ENCODE measurements at places on chromosomes 2 and 18. TPM values are rescaled to one million over a fixed set of nuclear protein-coding genes. Genes with fewer than 3 reads are reported as not detected.

DNA sequence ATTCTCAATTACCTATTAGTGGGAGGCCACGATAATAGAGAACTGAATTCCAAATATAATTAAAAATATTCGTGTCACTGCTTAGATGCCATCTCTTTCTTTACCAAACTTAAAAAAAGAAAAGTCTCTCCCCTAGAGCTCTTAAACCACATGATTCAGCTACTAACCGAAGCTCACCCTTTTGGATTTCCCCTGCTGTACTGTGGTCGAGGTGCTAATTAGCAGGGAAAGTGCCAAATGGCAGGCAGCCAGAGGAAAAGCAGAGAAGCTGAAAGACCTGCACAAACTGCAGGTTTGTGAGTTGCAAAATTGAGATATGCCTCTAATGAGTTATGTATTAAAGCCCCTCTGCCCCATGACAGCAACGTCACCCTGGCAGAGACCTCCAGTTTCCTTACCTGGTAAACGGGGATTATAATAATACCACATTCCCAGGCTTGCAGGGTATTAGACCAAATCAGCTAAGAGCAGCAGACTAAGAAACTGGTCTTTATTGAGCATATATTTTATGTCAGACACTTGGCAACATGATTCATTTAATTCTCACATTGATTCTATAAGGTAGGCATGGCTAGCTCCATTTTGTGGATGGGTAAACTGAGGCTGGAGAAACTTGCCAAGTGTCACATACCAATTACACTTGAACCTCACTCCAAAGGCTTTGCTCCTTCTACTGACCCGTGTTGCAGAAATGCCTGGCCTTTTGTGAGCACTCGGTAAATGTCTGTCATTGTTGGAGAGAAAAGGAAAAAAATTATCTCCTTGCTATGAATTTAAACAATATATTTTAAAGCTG lies 259.7 kb downstream of the LPIN1 start:
- no peak for DNase-seq
- no peaks in the 10 kb centered on the region for H3K36me3 ChIP-seq
- H3K27me3 ChIP-seq = no peaks in the 10 kb centered on the region
- no peak overlapping the region for H3K4me3 ChIP-seq

- H3K4me1 ChIP-seq = no peaks in the 10 kb centered on the region
- peak overlapping the region; percentile 66 for H3K4me3 ChIP-seq
- no peak for DNase-seq
- peaks cover 34% of the 10 kb centered on the region for H3K27me3 ChIP-seq
- H3K36me3 ChIP-seq = no peaks in the 10 kb centered on the region
Measured at GRCh38 chr2:149329489-149330126, 779 bp upstream of the LYPD6 start.

Gene FSHR
- total RNA-seq = not detected

DNA sequence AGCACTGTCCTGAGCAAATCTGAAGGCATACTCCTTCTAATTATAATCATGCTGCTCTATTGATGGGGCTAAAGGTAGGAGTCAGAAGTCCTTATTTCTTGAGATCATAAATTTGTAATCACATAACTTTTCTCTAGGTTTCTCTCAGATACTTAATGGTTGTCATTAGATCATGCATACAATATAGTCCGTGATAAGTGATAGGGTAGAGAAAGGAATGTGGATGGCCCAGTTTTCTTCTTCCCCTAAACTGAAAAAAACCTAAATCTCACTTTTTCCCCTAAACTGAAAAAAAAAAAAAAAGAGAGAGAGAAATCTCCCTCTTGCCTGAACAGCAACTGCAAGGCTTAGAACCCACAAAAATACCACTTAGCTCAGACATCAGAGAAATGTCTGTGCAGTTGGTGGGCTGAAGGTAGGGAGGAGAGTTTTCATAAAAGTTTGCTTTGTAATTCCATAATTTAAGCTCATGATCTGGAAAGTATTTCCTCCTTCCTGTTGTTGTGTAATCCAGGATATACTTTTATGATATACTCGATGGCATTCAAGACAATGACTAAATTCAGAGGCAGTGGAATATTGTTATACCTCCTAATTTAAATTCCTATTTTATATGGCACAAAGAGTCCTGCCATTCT lies 79.3 kb upstream of the ITPRID2 start:
- H3K4me3 ChIP-seq = no peak overlapping the region
- no peaks in the 10 kb centered on the region for H3K27me3 ChIP-seq
- H3K27ac ChIP-seq = peak overlapping the region; percentile 80
- H3K4me1 ChIP-seq = peaks cover 22% of the 10 kb centered on the region

DNA sequence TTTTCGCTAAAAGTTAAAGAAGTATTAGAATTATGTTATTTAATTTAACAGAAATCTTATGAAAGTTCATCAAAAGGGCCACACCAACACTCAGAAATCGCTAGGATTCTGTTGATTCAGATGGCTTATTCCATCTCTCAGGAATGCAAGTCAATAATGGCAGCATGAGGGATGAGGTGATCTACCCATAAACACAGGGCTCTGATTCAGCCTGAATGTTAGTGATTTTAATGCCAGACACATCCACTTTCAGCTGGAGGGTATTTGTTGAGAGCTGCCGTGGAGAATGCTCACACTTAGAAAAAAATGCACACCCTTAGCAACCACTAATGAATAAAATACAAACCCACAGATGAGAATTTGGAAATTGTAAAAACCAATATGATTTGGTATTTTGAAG lies 173.3 kb upstream of the ERBB4 start:
- H3K27me3 ChIP-seq = no peaks in the 10 kb centered on the region
- no peak overlapping the region for H3K27ac ChIP-seq
- DNase-seq = peak; percentile 35
- no peak overlapping the region for H3K4me3 ChIP-seq
- no peaks in the 10 kb centered on the region for H3K4me1 ChIP-seq
- no peaks in the 10 kb centered on the region for H3K36me3 ChIP-seq

Gene MAP2
- 44.9 TPM for total RNA-seq
